ENCODE measurements at places on chromosomes 11 and 22. TPM values are rescaled to one million over a fixed set of nuclear protein-coding genes. Genes with fewer than 3 reads are reported as not detected.

ARCN1 gene
- total RNA-seq, result 29.6 TPM

GRCh38 chr11:121059605-121060004, 35.7 kb downstream of the TBCEL start:
- no peak overlapping the region for H3K4me3 ChIP-seq
- no peaks in the 10 kb centered on the region for H3K36me3 ChIP-seq
- no peaks in the 10 kb centered on the region for H3K27me3 ChIP-seq
- no peak overlapping the region for H3K27ac ChIP-seq
- DNase-seq, result no peak

GRCh38 chr11:78465169-78465942, 47.7 kb upstream of the GAB2 start:
- H3K27ac ChIP-seq, result no peak overlapping the region
- H3K4me1 ChIP-seq, result peaks cover 8% of the 10 kb centered on the region
- no peak for DNase-seq
- no peaks in the 10 kb centered on the region for H3K27me3 ChIP-seq
- H3K4me3 ChIP-seq, result no peak overlapping the region

- H3K27ac ChIP-seq, result no peak overlapping the region
- no peak overlapping the region for H3K4me3 ChIP-seq
- H3K36me3 ChIP-seq, result no peaks in the 10 kb centered on the region
Measured at GRCh38 chr11:74671520-74672196, 59.6 kb downstream of the CHRDL2 start.

DNA sequence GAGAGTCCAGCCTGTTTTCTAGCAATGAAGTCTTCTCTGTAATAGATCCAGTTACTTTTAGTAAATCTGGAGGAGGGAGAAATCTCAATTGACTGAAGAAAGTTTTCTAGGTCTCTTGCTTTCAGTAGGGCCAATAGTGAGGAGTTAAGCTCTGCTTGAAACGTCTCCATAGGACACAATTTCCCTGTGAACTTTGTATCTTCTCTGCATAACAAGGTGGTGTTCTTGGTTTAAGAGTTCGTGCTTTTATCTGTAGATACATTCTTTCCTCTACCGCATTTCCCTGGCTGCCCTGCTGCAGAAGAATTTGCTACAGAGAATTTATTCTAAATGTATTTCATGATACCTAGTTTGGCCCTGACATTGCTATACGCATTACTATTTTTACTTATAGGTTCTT, 183.1 kb downstream of the ARHGAP42 start:
- no peak for DNase-seq
- no peaks in the 10 kb centered on the region for H3K36me3 ChIP-seq

MMP7 gene
- total RNA-seq, result not detected

DNA sequence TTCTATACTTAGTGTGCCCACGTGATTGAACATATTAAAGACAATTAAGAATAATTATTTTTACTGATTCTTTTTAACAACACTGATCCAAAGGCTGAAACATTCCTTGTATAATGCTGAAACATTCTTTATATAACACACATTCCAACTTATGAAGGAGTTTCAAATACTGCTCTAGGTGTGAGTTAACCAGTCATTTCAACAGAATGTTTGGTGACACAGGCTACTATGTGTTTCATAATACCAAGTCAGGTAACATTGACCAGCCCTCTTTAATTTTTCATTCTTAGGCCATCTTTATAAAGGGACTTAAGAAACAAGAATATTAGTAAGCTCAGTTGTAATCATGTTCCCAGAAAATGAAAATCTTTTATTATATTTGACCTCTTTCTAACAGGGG, 136.6 kb downstream of the ELP4 start:
- no peaks in the 10 kb centered on the region for H3K27me3 ChIP-seq
- DNase-seq, result no peak
- H3K36me3 ChIP-seq, result no peaks in the 10 kb centered on the region
- H3K4me3 ChIP-seq, result no peak overlapping the region

DNA sequence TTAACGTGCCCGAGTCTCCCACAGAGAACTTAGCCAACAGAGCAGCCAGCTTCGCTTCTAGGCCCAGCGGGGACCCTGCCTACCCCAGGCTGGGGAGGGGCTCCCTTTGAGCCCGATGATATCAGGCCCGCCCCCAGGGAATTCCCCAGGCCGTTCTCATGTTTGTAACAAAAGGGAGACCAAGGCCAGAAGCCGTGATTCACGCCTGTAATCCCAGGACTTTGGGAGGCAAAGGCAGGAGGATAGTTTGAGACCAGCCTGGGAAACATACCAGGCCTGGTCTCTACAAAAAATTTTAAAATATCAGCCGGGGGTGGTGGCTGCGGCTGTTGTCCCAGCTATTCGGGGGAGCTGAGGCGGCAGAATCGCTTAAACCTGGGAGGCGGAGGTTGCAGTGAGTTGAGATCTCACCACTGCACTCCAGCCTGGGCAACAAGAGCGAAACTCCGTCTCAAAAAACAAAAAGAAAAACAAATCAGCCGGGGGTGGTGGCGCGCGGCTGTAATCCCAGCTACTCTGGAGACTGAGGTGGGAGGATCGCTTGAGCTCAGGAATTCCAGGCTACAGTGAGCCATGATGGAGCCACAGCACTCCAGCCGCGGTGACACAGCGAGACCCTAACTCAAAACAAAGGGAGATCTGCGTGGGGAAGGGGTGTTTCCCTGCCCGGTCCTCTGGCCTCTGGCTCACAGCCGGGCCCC, 1.7 kb downstream of the DRD4 start:
- no peaks in the 10 kb centered on the region for H3K36me3 ChIP-seq
- H3K27ac ChIP-seq, result no peak overlapping the region
- no peaks in the 10 kb centered on the region for H3K4me1 ChIP-seq
- no peaks in the 10 kb centered on the region for H3K27me3 ChIP-seq
- no peak for DNase-seq

FUT4 gene
- total RNA-seq, result 0.34 TPM

DNA sequence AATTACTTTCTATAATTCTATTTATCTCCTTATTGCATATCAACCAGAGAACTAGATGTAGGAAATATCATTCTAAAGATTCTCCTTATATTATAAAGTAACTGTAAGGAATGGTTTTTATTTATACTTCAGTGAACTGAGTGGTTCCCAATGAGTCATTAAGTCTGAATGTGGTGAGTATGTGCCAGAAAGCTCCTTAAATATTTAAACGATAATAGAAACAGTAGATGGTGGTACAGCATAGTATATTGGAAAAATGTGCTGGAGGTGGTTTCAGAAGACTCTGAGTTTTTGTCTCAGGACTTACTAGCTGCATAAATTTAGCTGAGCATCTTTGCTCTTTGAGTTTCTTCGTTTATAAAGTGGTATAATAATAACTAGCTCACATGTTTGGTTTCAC, 653.5 kb downstream of the FAM181B start:
- no peak overlapping the region for H3K4me3 ChIP-seq
- no peaks in the 10 kb centered on the region for H3K27me3 ChIP-seq
- no peak overlapping the region for H3K27ac ChIP-seq
- no peaks in the 10 kb centered on the region for H3K36me3 ChIP-seq
- no peaks in the 10 kb centered on the region for H3K4me1 ChIP-seq

WEE1 gene
- 74.0 TPM for total RNA-seq

APOA5 gene
- total RNA-seq, result not detected

BRSK2 gene
- not detected for total RNA-seq

DNA sequence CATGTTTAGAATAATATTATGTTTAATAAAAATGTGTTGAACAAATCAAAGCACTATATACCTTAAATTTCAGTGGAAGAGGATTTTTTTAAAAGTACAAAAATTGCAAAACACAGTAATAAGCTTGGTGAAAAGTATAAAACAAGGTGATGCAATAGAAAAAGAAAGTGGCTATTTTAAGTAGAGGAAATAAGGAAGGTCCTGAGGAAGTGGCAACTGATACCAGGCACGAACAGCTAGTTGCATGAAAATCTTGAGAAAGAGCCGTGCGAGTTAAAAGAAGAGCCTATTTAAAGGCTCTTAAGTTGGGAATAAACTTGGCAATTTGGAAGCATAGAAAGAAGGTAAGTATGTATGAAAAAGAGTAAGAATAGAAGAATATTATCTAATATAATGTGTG, 1679.3 kb downstream of the LRRC4C start:
- no peaks in the 10 kb centered on the region for H3K36me3 ChIP-seq
- H3K27me3 ChIP-seq, result no peaks in the 10 kb centered on the region
- H3K4me3 ChIP-seq, result no peak overlapping the region
- H3K4me1 ChIP-seq, result no peaks in the 10 kb centered on the region
- no peak overlapping the region for H3K27ac ChIP-seq

DNA sequence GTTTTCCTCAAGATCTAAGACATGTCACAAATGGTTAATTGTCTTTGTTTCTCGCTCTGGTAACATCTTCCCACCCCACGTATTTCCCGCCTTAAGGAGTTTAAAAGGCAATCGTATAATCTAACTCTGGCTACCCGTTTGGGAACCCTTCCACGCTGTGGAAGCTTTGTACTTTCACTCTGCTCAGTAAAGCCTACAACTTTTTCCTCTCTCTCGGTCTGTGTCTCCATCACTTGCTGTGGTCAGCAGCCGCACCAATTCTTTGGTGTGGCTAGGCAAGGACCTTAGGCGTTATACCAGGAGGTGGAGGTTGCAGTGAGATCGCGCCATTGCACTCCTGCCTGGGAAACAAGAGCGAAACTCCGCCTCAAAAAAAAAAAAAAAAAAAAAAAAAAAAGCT, 1430.1 kb downstream of the LRRC4C start:
- H3K27me3 ChIP-seq, result no peaks in the 10 kb centered on the region
- no peaks in the 10 kb centered on the region for H3K4me1 ChIP-seq
- H3K27ac ChIP-seq, result no peak overlapping the region
- DNase-seq, result no peak

GRCh38 chr11:57240007-57240406, 3.0 kb upstream of the APLNR start:
- no peaks in the 10 kb centered on the region for H3K36me3 ChIP-seq
- H3K27me3 ChIP-seq, result no peaks in the 10 kb centered on the region
- H3K4me3 ChIP-seq, result no peak overlapping the region
- H3K4me1 ChIP-seq, result no peaks in the 10 kb centered on the region
- H3K27ac ChIP-seq, result no peak overlapping the region

- peak; percentile 94 for DNase-seq
- H3K4me3 ChIP-seq, result peak overlapping the region; percentile 84
- peak overlapping the region; percentile 100 for H3K27ac ChIP-seq
- peaks cover 61% of the 10 kb centered on the region for H3K4me1 ChIP-seq
- no peaks in the 10 kb centered on the region for H3K27me3 ChIP-seq
- H3K36me3 ChIP-seq, result no peaks in the 10 kb centered on the region
Measured at GRCh38 chr11:47399860-47400767, 8.3 kb upstream of the SLC39A13 start.

- peaks cover 3% of the 10 kb centered on the region for H3K36me3 ChIP-seq
- no peaks in the 10 kb centered on the region for H3K27me3 ChIP-seq
- no peak for DNase-seq
- H3K27ac ChIP-seq, result peak overlapping the region; percentile 81
- H3K4me3 ChIP-seq, result peak overlapping the region; percentile 70
Measured at GRCh38 chr22:38704654-38705234, 1.0 kb upstream of the GTPBP1 start.

DNA sequence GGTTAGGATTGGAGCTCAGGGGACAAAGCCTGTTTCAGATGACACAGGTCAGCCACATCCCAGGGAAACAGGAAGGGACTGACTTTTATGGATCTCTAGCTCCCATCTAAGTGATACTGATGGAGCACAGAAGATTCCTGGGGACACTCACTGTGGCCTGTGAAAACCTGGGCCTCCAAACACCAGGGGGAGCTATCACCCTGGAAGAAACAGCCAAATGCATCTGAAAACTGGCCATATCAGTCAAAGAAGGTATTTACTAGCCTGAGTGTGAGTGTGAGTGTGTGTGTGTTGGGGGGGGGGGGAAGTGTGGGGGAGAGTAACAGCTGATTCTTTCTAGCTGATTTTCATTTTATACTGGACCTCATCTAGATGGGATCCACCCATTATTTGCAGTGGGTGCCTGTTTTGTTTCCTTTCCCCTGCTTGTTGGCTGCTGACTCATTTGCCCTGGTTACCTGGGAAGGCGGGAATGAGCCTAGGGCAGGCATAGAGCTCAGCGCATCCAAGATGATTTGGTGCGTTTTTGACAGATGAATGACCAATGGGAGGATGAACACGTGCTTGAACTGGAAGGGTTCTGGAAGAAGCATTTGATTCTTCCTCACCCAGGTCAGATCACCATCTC, 284.0 kb downstream of the KIRREL3 start:
- H3K4me1 ChIP-seq, result no peaks in the 10 kb centered on the region
- H3K27ac ChIP-seq, result no peak overlapping the region
- H3K27me3 ChIP-seq, result no peaks in the 10 kb centered on the region
- no peak overlapping the region for H3K4me3 ChIP-seq

TLCD5 gene
- 4.3 TPM for total RNA-seq

- H3K36me3 ChIP-seq, result no peaks in the 10 kb centered on the region
- H3K27me3 ChIP-seq, result no peaks in the 10 kb centered on the region
- no peak overlapping the region for H3K27ac ChIP-seq
Measured at GRCh38 chr22:40721266-40721665, 42.0 kb downstream of the MCHR1 start.

GRCh38 chr22:23686416-23687024, 4.3 kb upstream of the RGL4 start:
- H3K27ac ChIP-seq, result no peak overlapping the region
- H3K27me3 ChIP-seq, result no peaks in the 10 kb centered on the region
- H3K4me3 ChIP-seq, result no peak overlapping the region
- H3K36me3 ChIP-seq, result peaks cover 25% of the 10 kb centered on the region

DNA sequence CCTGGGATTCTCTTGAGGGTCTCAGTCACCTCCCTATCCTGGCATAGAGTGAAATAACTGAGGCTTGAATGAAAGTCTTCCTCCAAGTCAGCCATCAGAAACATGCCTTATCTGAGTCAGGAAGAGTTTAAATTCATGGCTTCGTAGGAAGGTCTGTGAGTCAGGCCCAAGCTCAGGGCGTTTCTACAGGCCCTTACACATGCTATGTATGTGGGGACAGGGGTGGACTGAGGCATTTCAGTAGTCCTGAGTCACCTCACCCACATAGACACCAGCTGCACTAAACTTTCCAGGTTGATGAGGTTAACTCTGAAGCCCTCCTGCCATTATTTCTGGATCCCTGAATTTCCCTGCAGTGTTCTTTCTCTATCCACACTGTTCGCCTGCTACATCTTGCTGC, 134.6 kb upstream of the RCN1 start:
- no peak for DNase-seq
- no peaks in the 10 kb centered on the region for H3K27me3 ChIP-seq
- H3K36me3 ChIP-seq, result no peaks in the 10 kb centered on the region

- H3K4me3 ChIP-seq, result no peak overlapping the region
- no peaks in the 10 kb centered on the region for H3K27me3 ChIP-seq
- DNase-seq, result no peak
- H3K4me1 ChIP-seq, result peaks cover 10% of the 10 kb centered on the region
Measured at GRCh38 chr22:29907753-29908515, 25.0 kb downstream of the MTMR3 start.

ALX4 gene
- total RNA-seq, result not detected

Measured in Karpas-422 (cell line).